NCI-H446 treated with DMSO at 0.1 percent for 48 hours (cell line): ENCODE measurements at places on chromosomes 13 and 19.

DNA sequence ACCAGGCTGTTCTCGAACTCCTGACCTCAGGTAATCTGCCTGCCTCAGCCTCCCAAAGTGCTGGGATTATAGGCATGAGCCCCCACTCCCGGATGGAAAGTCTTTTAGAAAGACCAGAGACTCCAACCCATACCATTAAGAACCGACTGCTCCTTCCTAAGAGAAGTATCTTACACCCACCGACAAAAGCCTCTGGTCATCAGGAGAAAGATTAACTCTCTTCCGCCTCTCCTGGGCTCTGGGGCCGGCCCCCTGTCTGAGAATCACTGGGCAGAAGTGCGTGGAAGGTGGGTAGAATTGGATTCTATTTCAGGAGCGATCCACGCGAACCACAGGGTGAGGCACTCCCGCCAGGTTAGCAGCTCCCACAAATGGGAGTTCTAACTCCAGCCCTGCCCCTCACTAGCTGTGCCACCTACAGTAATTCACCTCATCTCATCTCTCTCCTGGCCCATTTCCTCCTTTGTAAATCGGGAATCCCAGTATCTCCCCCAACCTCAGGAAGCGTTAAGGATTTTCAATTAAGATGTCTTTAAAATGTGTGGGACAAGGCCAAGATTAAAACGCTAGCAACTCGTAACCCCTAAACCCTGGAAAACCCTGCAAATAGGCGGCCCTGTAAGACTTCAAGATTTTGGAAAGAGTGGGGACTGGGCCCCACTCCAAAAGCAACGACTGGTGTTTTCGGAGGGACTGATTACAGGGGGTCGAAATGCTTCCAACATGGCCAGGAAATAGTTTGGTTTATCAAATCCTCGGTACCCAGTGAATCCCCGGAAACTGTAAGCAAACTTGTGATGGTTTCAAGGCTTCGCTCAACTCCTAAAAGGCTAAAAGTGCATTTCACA is 1.3 kb downstream of the HNRNPL start:
- no peak for DNase-seq

GRCh38 chr19:29587518-29587986 is 18.5 kb upstream of the POP4 start:
- no peak for DNase-seq

DNA sequence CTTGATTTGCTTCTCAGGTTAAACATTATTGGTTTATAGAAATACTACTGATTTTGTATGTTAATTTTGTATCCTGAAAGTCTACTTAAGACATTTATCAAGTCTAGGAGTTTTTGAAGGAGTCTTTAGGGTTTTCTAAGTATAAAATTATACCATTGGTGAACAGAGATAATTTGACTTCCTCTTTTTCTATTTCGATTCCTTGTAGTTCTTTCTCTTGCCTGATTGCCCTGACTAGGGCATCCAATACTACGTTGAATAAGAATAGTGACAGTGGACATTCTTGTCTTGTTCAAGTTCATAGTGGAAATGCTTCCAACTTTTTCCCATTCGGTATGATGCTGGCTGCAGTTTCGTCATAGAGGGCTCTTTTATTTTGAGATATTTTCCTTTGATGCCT is 807.5 kb upstream of the SLC10A2 start:
- DNase-seq, result no peak

GRCh38 chr19:3986260-3987041 is 1.2 kb upstream of the EEF2 start:
- peak; percentile 76 for DNase-seq

DNA sequence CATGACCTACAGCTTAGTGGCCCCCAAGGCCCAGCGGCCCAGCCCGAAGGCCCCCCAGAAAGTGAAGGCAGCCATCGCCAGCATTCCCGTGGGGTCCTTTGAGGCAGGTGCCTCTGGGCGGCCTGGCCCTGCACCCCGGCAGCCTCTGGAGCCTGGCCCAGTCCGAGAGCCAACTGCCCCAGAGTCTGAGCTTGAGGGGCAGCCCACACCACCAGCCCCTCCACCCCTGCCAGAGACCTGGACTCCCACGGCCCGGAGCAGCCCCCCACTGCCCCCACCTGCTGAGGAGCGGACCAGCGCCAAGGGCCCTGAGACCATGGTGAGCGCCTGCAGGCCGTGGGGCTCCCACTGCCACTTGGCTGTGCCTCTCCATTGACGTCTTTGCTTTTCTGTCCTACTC is 9.0 kb upstream of the PRR19 start:
- DNase-seq, result no peak

- DNase-seq, result no peak
These were observed 792.4 kb upstream of the SLITRK5 start for GRCh38 chr13:86878781-86879180.

DNA sequence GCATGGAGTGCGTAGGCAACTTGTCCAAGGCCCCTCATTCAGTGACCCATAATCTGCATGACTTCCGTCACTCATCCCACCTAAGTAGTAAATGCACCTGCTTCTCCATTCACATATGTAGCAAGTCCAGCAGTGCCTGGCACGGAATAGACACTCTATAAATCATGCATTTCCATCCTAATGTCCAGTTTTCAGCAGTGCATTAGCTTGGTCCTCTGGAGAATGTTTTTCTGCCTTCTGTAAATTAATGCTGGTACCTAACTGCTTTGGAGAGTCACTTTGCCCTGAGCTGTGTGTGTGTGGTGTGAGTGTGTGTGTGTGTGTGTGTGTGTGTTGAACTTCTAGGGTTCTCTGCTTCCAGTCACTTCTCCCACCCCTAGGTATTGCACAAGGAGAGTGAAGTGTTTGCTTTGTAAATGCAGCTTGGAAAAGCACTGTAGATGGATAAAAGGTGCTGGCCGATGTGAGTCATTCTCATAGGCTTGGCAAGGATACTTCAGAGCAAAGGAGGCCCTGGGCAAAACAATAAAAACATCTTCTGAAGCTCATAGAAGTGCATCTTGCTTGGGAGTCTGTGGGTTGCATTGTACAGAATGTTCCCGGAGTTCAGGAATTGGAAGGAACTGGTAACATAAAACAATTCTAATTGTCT is 181.8 kb downstream of the KATNAL1 start:
- DNase-seq, result no peak

DNA sequence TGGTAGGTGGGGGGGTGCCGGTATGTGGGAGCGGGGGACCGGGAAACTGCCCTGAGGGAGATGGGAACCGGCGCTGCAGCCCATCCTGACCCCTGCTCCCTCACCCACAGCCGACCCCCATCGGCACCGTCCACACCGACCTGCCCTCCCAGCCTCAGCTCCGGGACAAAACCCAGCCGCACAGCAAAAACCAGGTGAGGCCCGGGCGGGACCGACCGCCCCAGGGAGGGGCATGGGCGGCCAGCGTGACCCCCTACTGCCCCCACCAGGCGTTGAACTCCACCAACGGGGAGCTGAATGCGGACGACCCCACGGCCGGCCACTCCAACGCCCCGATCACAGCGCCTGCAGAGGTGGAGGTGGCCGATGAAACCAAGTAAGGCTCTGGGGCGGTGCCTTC is 35.9 kb downstream of the BTBD2 start:
- DNase-seq, result no peak

GRCh38 chr13:32537580-32538142 is 934 bp downstream of the N4BP2L2 start:
- DNase-seq, result no peak

DNA sequence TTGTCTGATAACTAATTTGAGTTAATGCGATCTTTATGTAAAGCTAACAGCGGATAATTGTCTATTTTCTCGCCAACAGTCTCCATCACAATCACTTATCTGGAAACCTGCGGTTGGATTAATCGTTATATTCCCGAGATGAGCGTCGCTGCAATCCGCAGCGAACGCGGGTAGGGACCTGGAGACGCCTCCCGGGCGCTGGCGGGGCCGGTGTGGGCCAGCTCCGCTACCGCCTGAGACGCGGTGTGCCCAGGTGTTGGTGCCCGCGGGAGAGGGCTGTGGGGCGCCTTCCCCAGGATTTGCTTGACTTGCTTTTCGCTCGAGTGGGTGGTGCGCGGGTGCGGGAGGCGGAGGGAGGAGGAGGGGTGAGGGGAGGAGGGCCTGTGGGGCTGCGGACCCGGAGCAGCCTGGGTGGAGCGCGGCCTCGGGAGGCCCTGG is 38.3 kb downstream of the SOX1 start:
- no peak for DNase-seq

- DNase-seq, result no peak
These were observed 23.5 kb downstream of the KCTD15 start for GRCh38 chr19:33819880-33820781.

GRCh38 chr19:28694812-28695211 is 518.1 kb downstream of the UQCRFS1 start:
- no peak for DNase-seq

- no peak for DNase-seq
These were observed 28.9 kb downstream of the TDRD12 start for GRCh38 chr19:32748497-32748896.

DNA sequence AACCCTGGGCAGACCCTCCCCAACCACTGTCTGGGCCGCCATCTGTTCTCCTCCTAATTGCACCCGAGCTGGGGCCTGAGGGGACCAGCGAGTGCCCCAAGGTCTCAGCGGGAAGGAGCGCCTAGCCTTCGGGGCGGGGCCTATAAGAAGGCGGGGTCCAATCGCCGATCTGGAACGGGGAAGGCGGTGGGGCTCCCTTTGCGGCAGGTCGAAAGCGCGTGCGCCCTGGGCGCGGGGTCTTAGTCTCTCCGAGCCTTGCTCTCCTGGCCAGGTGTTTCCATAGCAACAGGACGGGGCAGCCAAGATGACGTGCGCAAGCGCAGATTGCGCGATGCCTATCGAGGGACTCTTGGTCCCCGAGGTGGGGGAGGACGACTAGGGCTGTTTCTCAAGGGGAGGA is 2.8 kb downstream of the MAST1 start:
- no peak for DNase-seq

- DNase-seq, result peak; percentile 35
These were observed 395.9 kb downstream of the KCNRG start for GRCh38 chr13:50410921-50411746.

- no peak for DNase-seq
These were observed 13.8 kb downstream of the DDX39A start for GRCh38 chr19:14405380-14405757.

DNA sequence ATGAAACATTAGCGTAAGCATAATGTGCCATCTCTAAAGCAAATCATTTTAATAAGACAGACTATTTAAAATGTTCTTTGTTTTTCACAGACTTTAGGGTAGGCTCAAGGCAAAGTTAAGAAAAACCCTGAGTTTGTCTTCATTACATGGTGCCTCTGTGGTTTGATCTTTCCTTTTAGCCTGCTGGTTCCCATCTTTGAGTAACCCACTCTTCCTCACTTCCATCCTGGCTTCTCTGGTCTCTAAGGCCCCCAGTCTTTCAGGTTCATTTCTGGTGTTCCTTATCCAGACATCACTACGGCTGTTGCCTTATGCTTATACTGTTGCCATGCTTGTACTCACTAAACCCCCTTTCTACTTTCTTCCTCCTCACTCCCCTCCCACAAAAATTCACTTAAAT is 38.4 kb downstream of the DACH1 start:
- no peak for DNase-seq
